CD4-positive, alpha-beta T cell treated with Interleukin-17A for 4 hours (primary cell): ENCODE measurements at places on chromosomes 13 and 19.

DNA sequence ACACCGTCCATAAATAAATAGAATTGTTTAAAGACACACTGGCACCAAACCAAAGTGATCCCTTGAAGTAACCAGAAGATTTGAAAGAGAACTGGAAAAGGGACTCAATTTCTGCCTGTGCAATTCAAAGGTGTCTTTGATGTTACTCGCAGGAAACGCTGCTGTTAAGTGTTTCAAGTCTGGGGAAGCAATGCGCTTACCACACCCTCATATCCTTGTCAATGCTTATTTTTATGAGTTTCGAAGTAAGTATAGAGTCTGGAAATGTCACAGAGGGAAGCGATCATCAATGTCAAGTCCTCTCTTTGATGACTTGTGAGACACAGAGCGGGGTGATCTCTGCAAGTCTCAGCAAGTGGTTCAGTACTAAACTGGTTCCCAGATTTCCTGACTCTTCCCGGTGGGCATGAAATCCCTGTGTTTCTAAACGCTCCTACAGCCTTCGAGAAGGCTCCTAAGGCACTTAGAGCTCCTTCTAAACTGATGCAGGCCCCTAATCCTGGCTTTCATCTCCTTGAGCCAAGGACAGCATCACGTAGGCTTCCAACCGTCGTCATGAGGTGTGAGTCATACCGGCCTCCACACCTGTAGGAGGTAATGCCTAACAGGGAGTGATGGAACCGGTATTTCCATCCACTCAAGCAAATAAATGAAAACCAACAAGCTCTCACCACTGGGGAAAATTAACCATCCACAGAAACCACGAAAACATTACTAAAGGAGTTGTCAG lies 22.8 kb downstream of the SYDE1 start:
- peak; percentile 53 for DNase-seq

GRCh38 chr13:114070098-114070799 lies 62.2 kb downstream of the RASA3 start:
- peak; percentile 0 for DNase-seq

DNA sequence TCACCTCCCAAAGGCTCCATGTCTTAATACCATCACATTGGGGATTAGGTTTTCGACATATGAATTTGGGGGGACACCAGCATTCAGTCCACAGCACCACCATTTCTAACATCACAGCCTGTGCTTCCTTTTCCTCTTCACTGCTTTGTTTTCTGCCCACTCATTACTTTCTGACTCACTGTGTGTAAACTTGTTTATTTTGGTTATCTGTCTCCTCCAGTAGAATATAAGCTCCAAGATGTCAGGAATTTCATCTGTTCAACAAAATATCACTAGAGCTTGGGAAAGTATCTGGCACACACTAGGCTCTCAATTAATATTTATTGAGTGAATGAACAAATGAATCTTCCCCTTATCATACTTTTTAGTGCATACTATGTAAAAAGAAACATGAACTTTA lies 152.0 kb downstream of the NUFIP1 start:
- DNase-seq = no peak

- no peak for DNase-seq
Observed at GRCh38 chr13:81230386-81230785, 889.5 kb upstream of the SPRY2 start.

GRCh38 chr19:3897936-3898335 lies 17.5 kb downstream of the ATCAY start:
- DNase-seq = no peak

DNA sequence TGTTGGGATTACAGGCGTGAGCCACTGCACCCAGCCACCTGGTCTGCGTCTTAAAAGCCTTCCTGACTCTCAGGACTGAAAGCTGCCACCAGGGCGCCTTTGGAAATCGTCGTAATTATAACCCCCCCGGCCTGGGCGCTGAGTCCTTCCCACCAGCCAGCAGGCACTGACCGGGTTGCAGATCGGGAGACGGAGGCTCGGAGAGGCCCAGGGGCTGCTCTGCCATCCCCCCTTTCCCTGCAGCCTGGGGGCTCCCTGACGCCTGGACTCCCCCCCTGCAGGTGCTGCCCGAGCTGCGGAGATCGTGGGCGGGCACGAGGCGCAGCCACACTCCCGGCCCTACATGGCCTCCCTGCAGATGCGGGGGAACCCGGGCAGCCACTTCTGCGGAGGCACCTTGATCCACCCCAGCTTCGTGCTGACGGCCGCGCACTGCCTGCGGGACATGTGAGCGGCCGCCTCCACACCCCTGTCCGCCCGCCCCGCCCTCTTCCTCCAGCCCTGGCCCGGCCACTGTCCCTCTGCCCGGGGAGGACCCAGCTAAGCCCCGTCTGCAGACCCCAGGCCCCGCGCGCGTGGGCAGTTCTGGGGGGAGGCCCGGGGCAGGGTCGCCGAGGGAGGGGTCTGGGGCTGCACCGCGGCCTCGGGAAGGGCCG lies 2.5 kb downstream of the PRTN3 start:
- no peak for DNase-seq

GRCh38 chr13:97851269-97851668 lies 102.2 kb upstream of the IPO5 start:
- no peak for DNase-seq

- DNase-seq = no peak
Observed at GRCh38 chr13:31955101-31955500, 76.5 kb upstream of the FRY start.

DNA sequence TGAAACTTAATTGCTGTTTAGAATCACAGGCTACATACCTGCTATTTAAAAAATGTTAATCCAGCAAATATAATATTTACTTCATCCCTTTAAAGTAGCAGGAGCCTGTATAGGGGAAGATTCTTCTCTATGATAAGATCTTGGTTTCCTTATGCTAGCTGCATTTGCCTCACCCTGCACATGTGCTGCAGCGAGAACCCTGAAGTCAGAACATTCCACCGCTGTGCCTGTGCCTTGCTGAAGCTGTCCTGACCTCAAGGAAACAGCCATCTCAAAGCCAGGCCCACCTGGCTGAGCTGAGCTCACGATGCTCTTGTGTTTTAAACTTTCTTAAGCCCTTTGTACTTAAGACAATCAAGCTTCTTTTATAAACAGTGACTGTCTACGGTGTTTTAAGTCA lies 355.0 kb upstream of the PCDH20 start:
- DNase-seq = no peak
